SJCRH30 (cell line): ENCODE measurements at places on chromosomes 6 and 20. TPM values are rescaled to one million over a fixed set of nuclear protein-coding genes. Genes with fewer than 3 reads are reported as not detected.

DNA sequence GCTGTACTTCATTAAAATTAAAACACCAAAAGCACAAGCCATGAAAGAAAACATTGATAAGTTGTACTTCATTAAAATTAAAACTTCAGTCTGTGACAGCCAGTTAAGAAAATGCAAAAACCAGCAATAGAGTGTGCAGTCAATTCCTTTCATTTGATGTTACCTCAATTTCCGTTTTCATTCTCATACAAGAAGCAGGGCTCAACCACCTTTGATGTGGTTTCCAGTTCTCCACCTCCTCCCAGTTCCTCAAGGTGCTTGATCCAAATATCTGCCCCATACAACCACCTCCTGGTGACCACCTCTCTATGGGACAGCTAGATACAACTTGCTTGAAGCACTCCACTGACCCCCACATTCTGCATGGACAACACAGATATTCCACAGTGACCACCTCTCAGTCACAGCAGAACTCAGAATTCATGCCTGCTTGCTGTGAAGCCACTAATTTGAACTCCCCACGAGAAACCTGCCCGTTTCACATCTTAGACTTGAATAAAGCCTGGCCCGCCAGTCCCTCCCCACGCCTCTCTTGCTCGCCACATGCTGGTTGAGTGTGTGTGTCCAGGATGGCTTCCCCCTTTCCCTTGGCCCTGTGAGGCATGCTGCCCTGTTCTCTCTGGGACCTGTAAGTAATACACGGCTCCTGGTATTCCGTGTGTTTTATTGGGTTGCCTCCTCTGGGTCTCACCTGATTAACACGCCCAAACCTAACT lies 66.1 kb downstream of the FAM50B start:
- DNase-seq: no peak

GRCh38 chr6:15970517-15970916 lies 158.4 kb upstream of the MYLIP start:
- DNase-seq: no peak

GRCh38 chr20:54293526-54293925 lies 85.6 kb downstream of the PFDN4 start:
- DNase-seq: no peak

DNA sequence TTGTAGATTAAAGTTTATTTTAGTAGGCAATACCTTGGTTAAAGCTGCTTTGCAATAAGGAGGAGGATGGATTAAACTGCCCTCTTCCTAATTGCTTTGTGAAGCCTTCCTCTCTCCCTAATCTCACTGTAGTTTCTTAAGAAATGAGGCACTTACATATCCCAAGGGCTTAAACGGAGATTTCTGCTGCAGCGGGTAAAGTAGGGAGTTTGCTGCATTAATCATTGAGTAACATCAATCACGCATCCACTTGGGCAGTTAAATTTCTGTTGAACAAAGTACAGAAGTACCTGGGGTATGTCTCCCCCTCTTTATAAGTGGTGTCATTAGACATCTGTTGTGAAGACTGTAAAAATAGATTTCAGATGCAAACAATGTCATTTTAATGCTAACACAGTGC lies 29.5 kb upstream of the ARID1B start:
- no peak for DNase-seq

GRCh38 chr20:20782231-20782630 lies 69.8 kb upstream of the RALGAPA2 start:
- no peak for DNase-seq

DNA sequence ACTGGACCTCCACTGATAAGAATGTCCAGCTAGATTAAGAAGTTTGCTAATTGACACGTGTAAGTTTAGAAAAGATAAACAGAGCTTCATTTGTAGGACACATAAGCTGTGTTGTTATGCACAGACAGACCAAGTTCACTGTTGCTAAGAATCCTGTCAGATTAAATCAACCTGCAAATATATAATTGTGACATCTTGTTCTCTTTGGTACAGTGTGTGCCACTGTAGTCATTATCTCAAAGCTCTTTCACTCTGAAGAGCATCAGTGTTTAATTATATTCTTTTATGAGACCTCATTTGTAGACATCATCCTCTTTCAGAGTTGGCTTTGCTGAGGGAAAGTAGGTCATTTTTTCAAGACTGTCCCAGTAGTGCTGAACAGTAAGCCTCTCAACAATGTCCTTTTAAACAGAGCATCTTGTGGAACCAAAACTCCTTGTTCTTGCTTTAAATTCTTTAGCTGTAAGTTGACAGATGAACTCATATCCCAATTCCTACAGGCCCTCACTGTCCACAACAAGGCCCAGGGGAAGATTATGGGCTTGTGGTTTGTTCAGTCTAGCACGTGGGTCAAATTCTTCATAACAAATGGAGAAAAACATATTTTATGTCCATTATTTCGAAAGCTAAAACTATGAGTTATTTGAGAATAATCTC lies 252.4 kb downstream of the HDGFL1 start:
- DNase-seq: no peak

- DNase-seq: peak; percentile 78
These were observed 795.9 kb downstream of the MAFB start for GRCh38 chr20:39893003-39893685.

- no peak for DNase-seq
These were observed 4.4 kb downstream of the APMAP start for GRCh38 chr20:24987873-24988835.

C20orf204 gene
- 2.0 and 3.0 TPM in 2 replicates for total RNA-seq

SHLD1 gene
- 8.2 TPM in 2 replicates for total RNA-seq

RIN2 gene
- 20.3 and 22.6 TPM in 2 replicates for total RNA-seq

ADGRG6 gene
- 2.8 and 3.0 TPM in 2 replicates for total RNA-seq

SNAI1 gene
- total RNA-seq: 29.7 and 30.7 TPM in 2 replicates

PGC gene
- not detected in 2 replicates for total RNA-seq
